ENCODE measurements at places on chromosomes 13 and 19.

GRCh38 chr13:39930544-39931444 lies 275.3 kb downstream of the COG6 start:
- DNase-seq: no peak

GRCh38 chr19:16036941-16037340 lies 39.4 kb upstream of the TPM4 start:
- no peak for DNase-seq

- no peak for DNase-seq
These were observed 93.6 kb downstream of the SOX1 start for GRCh38 chr13:112160558-112160957.

- DNase-seq: peak; percentile 45
These were observed 73.3 kb downstream of the SLC7A1 start for GRCh38 chr13:29522044-29522685.

DNA sequence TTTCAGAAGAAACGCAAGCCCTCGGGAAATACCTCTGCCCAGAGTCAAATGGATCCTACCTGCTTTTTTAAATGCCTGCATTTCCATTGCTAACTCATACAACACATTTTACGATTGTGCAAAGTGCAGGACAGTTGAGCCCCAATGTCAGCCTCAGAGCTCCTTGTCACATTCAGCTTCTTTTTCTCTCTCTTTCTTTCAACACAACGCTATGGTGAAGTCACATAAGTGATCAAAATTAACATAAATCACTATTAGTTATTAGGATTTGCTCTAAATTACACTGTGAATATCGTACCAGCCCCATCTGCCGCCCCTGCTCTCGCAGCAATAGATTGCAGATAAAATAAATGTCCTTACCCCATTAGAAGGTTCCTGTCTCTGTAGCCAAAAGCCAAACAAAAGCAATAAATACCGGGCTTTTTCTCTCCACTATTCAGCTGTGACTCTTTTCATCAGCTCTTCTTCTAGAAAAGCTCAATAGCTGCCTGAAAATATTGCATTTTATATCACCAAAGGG lies 8.8 kb downstream of the POU4F1 start:
- DNase-seq: no peak

DNA sequence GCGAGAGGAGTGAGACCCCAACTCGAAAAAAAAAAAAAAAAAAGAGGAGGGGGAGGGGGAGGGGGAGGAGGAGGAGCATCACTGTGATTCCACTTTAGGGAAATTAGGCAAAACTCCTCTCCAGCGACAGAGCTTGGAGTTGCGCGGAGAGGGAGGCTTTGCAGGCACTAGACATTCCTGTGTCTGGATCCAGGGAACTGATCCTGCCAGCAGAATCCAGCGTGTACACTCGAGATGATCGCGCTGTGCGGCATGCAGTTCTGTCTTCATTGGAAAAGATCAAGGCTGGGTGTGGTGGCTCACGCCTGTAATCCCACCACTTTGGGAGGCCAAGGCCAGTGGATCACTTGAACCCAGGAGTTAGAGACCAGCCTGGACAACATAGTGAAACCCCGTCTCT lies 29.6 kb upstream of the KLF2 start:
- DNase-seq: no peak

- DNase-seq: no peak
These were observed 316.8 kb upstream of the KLF12 start for GRCh38 chr13:74450964-74451363.

DNA sequence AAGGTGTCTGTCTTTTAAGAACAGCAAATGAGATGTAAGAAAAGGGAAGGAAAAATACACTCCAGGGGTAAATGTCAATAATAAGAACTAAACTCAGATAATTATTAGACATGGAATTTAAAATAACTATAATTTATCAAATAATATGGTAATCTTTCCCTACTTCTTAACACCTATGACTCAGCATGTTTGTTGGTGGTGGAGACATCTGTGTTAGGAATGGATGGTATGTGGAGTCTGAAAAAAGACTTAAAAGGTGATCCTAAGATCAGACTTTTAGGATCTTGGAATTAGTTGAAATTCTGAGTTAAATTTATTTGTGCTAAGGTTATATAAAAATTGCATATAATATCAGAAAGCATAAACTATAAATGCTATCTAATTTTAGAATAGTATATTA lies 915.1 kb downstream of the SLITRK5 start:
- no peak for DNase-seq

DNA sequence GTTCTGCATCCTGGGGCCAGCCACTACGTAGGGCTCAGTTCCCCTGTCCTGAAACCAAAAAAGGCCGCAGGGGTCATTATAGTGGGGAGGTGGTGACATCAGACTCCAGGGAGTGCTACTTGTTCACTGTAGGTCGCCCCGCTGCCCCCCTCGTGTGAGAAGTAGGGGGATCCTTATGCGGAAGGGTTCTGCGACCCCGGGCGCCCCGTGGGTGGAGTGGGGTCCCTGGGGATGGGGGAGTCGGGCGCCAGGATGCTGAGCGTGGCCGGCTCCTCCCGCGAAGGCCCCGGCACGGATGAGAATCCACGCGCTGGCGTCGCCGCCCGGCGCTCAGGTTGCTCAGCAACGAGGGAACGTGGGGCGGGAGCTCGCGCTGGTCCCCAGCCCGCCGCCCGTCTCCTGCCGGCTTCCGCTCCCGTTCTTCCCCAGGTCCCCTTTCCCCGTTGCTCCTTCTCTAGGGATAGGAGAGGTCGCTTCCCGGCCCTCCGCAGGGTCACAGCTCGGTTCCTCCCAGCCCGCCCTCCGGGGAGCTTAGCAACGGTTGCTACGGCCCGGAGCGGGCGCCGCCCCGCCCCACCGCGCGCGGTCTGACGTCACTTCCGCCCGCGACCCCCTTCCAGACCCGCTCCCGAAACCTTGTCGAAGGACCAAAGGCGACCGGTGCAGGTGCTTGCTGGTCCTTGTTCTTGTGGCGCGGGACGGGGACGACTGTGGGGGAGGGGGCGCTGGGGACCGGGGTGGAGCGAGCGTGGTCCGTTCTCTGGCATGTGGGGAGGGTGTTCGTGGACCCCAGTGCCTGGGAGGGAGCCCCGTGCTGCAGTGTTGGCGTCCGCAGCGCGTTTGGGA lies at the start of gene NAT14:
NAT14 (plus strand) TSS at position 596 of the 846 bp plus-strand sequence. CDS start 521 bp downstream, outside the sequence.
- no peak for DNase-seq

DNA sequence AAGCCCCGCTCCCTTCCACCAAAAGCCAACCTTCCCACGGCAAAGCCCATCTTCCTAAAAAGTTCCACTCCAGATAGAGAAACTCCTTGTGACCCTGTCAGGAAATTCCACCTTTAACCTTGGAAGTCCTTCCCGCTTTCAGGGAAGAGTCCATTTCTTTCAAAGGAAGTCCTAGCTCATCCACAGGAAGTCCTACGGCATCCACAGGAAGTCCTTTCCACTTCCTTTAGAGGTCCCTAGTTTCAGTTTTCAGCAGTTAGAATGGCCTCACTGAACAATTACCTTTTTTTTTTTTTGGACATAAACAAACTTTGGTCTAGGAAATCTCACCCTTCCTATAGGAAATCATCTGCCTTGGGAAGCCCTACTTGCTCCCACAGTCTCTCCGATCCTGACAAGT lies 31.7 kb downstream of the TRPM4 start:
- no peak for DNase-seq

GRCh38 chr13:94209117-94209516 lies 270.4 kb downstream of the DCT start:
- no peak for DNase-seq

DNA sequence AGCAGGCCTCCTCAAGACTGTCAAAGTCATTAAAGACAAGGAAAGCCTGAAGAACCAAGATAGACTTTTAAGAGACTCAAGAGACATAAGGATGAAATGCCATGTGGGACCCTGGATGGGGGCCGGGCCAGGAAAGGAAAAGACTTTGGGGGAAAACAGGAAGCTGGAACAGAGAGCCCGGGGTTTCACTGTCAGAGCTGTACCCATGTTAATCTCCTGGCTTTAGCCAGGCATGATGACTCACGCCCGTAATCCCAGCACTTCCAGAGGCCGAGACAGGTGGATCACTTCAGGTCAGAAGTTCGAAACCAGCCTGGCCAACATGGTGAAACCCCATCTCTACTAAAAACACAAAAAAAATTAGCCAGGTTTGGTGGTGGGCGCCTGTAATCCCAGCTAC lies 5.6 kb upstream of the KLF16 start:
- no peak for DNase-seq

- DNase-seq: no peak
These were observed 4.9 kb downstream of the ZAR1L start for GRCh38 chr13:32310134-32310706.

- DNase-seq: no peak
These were observed 31.4 kb downstream of the SMAD9 start for GRCh38 chr13:36888645-36889044.

- DNase-seq: no peak
These were observed 52.7 kb downstream of the TSC22D1 start for GRCh38 chr13:44523146-44524015.

DNA sequence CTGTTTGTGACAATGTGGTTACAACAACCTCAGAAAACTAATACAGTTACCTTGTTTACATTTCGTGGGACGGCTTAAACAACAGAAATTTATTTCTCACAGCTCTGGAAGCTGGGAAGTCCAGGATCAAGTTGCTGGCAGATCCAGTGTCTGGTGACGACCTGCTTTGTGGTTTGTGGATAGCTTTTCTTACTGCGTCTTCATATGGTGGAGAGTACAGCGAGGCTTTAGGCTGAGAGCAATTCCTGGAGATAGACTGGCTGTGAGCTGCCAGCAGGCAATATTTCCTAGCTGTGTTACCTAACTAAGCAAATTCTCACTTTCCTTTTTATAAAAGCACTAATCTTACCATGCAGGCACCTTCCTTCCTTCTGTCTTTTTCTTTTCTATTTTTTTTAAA lies 1203.5 kb upstream of the PRR20A start:
- no peak for DNase-seq

DNA sequence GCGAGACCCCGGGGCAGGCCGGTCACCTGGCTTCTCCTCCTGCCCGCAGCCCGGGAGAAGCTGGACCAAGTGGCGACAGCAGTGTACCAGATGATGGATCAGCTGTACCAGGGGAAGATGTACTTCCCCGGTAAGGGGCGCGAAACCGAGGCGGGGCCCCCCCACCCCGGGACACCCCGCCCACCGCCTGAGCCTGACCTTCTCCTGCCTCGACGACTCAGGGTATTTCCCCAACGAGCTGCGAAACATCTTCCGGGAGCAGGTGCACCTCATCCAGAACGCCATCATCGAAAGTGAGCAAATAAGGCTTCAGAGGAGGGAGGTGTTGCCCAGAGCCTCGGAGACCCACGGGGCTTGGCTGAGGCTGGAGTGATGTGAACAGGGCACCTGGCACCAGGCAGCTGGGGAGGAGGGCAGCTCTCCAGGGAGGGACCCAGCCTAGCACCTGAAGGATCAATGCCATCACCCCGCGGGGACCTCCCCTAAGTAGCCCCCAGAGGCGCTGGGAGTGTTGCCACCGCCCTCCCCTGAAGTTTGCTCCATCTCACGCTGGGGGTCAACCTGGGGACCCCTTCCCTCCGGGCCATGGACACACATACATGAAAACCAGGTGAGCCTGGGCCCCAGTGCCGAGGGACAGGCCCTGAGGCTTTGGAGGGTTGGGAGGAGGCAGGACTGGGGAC lies 629 bp downstream of the IZUMO4 start:
- DNase-seq: no peak

DNA sequence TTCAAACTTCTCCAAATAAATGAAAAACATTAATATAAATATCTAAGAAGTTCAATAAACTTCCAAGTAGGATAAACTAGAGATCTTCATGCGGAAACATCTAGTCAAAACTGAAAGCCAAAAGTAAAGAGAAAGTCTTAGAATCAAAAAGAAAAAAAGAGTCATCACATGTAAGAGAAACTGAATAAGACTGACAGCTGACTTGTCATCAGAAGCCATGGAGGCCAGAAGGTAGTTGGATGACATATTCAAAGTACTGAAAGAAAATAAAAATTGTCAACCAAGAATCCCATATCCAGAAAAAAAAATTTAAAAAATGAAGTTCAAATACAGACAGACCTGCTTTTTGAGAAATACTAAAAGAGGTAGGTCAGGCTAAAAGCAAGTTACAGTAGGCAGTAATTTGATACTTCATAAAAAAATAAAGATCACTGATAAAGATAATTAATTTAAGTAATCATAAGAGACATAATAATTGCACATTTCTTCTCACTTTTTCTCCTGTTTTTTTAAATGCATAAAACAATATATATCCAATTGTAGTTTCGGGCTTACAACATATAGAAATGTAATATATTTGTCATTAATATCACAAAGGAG lies 327.6 kb upstream of the PCDH9 start:
- DNase-seq: no peak
